Osteocyte (in vitro differentiated cells): ENCODE measurements at places on chromosomes 16 and 17.

- no peak for DNase-seq
Observed at GRCh38 chr16:17287166-17287800, 183.5 kb downstream of the XYLT1 start.

GRCh38 chr16:7765079-7765550, 432.5 kb downstream of the RBFOX1 start:
- no peak for DNase-seq

DNA sequence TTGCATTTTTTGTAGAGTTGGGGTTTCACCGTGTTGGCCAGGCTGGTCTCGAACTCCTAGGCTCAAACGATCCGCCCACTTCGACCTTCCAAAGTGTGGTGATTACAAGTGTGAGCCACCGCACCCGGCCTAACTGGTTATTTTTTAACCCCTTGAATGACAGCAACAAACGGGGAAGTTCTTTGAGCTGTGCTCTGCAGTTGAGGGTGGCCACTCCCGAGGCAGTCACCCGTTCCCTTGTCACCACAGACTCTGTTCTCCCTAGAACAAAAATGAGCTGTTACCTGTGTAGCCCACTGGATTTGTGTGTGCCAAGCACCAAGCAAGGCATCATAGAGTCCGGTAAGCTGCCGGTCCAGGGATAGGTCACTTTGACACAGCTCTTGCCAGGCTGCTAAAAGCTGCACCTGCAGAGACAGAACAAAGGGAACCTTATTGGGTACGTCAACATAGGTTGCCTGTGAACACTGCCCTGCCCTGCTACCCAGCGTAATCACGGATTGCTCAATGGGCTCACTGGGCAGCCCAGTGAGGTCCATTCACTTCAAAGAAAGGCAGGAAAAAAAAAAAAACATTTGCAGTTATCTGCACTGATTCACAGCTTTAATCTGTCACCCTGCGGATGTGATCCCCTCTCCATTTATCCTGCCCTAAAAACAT, 19.6 kb downstream of the COG7 start:
- no peak for DNase-seq

DNA sequence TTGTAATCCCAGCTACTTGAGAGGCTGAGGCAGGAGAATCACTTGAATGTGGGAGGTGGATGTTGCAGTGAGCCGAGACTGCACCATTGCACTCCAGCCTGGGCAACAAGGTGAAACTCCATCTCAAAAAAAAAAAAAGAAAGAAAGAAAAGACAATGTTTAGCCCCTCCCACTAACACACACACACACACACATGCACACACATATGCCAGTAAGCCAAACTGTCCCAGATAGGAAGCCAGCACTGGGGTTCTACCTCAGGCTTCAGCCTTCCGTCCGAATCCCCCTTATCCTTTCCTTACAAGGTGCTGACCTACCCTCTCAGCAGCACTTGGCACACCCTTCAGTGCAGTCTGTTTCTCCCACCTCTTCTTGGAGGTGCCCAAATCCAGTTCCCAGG, 8.7 kb upstream of the KCNH6 start:
- no peak for DNase-seq

GRCh38 chr17:41480136-41480535, 815 bp downstream of the KRT35 start:
- no peak for DNase-seq

DNA sequence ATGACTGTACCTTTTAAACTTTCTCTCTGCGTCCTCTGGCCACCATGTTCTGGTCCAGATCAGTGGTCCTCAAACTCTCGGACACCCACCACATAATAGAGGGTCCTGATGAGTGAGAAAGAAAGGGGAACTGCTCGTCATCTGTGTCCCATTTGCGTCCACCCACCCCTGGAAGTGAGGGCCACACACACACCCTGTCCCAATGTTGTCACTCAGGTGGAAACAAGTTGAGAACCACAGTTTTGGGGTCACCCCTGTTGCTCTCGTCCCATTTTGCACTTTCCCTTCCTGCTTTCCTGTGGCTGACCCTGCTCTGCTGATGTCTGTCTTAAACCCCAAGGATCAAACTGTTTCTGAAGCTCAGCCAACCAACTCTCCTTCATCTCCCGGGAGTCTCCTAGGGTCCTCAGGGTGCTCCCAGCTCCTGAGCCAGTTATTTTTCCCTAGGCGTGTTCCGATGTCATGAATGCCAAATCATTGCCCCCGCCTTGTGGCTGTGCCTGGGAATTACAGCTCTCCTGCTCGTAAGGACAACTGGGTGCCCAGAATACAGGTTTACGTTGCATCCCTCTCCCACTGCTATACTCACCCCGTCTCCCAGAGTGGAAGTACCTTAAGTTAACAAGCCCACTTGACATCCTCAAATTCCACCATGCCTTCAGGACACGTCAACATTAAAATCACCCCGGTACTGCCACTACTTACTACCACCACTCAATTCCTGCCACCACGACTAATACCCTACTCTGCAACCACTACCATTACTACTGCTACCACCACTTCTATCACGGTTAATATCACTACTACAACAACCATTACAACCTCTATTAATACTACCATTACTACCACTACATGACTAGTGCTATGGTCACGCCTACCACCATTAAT, 26.0 kb upstream of the HNF1B start:
- peak; percentile 87 for DNase-seq

- no peak for DNase-seq
Observed at GRCh38 chr16:54244061-54244886, 42.3 kb downstream of the IRX3 start.

GRCh38 chr16:29743827-29744531, 1.8 kb downstream of the C16orf54 start:
- no peak for DNase-seq

GRCh38 chr16:68987734-68988457, 117.6 kb upstream of the HAS3 start:
- no peak for DNase-seq

GRCh38 chr16:52526116-52526828, 20.7 kb downstream of the TOX3 start:
- no peak for DNase-seq

GRCh38 chr16:73006026-73006425, 41.9 kb downstream of the ZFHX3 start:
- no peak for DNase-seq

GRCh38 chr17:35998018-35998545, 3.3 kb downstream of the CCL15 start:
- DNase-seq, result no peak

GRCh38 chr16:78869492-78869891, 731.0 kb downstream of the MAF start:
- no peak for DNase-seq

- no peak for DNase-seq
Observed at GRCh38 chr16:85491798-85492294, 121.3 kb upstream of the GSE1 start.

- DNase-seq, result no peak
Observed at GRCh38 chr16:83010776-83011720, 384.3 kb downstream of the CDH13 start.

DNA sequence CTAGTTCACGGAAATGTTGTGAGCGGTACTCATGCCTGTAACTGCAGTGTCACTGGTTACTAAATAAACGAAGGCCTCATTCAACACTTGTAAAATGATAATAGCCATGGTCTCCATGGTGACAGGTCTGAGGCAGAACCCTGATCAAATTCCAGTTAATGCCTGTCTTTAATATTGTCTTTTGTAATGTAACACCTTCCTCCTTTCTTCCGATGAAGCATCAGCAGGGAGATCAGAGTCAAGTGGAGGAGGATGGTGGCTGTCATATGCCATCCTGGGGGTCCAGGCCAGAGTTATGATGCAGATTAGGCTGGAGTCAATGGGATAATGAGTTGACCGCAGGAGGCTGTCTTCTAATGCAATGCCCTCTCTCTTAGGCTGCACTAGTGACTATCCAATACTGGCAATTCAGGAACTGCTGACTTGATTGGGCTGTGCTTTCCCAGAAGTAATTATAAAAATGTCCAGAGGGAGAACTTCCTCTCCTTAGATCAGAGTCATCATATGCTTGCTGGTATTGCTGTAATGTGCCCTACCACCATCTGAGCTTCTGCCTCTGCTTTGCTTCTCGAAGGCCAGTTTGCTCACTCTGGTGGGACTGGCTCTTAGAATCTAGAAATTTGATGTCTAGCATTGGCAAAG, 419.1 kb downstream of the CA10 start:
- DNase-seq, result no peak

- DNase-seq, result no peak
Observed at GRCh38 chr16:87093804-87094555, 223.2 kb downstream of the C16orf95 start.

DNA sequence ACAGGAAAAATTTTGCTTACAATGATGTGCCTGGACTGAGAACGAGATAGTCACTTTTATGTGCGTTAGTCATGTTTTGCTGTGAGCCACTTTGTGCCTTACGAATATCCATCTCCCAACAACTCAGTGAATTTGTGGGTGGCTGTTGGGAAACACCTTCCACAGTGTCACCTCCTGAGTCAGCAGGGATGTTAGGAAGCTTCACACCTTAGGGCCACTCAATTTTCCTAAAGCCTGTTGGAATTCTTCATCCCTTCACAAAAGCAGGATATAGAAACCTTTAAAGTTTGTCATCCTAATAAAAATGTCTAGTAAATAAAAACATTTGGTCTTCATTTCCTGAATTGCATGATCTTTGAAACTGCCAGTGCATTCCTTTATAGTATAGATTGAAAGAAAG, 4.3 kb upstream of the KRTAP3-1 start:
- no peak for DNase-seq

DNA sequence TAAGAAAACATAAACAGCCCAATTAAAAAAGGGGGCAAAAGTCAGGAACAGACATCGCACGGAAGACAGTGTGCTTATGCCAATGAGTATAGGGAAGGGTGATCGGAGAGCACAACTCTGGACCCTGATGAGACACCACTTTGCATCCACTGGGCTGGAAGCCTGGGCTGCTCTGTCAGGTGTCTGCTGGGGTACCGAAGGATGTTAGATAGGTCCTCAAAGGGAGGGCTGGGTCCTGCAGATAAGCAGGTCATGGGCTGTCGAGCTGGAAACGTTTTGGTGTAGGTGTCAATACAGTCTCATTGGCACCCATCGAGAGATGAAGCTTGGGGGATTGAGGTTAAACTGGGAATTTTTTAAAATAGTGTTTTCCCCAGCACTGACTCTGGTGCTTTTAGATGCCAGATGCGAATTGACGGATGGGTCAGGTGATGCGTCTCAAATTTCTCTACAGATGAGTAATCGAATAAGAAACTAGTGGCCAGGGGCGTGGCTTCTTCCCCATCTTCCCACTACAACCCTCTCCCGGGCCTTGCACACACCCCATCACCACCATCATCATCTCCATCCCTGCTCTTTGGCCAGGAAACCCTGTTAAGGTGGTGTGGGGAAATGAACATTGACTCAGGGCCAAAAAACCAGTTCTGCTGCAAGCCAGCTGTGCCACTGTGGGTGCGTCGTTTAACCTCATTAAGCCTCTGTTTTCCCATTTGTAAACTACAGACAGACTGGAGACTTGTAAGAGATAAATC, 47.8 kb upstream of the IRF8 start:
- DNase-seq, result no peak

GRCh38 chr17:1228781-1229348, 41.4 kb upstream of the BHLHA9 start:
- no peak for DNase-seq
